CD4-positive, alpha-beta memory T cell (primary cell): ENCODE measurements at places on chromosomes 6 and 20. TPM values are rescaled to one million over a fixed set of nuclear protein-coding genes. Genes with fewer than 3 reads are reported as not detected.

- no peak overlapping the region for H3K27ac ChIP-seq
- no peaks in the 10 kb centered on the region for H3K4me1 ChIP-seq
- no peak for DNase-seq
- no peak overlapping the region for H3K4me3 ChIP-seq
- no peaks in the 10 kb centered on the region for H3K27me3 ChIP-seq
Measured at GRCh38 chr6:30857549-30857948, 26.8 kb upstream of the DDR1 start.

DNA sequence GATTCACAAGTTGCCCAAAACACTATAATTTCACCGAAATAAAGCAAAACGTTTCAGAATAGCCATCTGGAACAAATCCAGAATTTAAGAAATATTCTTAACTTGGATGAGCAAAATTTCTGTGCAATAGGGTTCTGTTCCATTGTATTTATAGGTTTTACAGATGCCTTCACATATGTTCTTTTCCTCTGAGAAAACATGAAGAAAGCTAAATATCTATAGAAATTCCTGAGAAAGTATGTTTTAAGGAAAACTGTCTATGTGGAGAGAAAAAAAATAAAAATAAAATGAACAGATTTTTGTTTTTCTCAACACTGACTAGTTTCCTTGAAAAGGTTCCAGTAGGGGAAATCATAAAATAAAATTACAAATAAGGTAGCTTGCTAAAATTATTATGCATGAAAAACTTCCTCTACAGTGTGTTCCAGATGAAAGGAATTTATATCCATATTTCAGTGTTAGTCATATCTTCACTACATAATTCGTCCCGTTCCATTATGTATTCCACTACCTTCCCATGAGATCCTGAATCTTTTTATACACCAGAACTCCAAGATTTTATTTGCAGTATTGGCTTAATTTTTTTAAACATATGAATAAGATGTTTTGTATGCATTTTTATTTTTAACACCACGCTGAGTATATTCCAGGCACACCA is 42.4 kb upstream of the TMX4 start:
- H3K27me3 ChIP-seq, result no peaks in the 10 kb centered on the region
- no peaks in the 10 kb centered on the region for H3K36me3 ChIP-seq
- H3K4me1 ChIP-seq, result no peaks in the 10 kb centered on the region

- H3K27me3 ChIP-seq, result no peaks in the 10 kb centered on the region
- no peak overlapping the region for H3K4me3 ChIP-seq
- DNase-seq, result no peak
- H3K4me1 ChIP-seq, result peaks cover 85% of the 10 kb centered on the region
- H3K27ac ChIP-seq, result peak overlapping the region; percentile 11
- no peaks in the 10 kb centered on the region for H3K36me3 ChIP-seq
Measured at GRCh38 chr6:35665573-35665972, 23.1 kb downstream of the FKBP5 start.

- H3K27me3 ChIP-seq, result no peaks in the 10 kb centered on the region
- H3K4me1 ChIP-seq, result peaks cover 12% of the 10 kb centered on the region
- no peaks in the 10 kb centered on the region for H3K36me3 ChIP-seq
- DNase-seq, result no peak
- no peak overlapping the region for H3K27ac ChIP-seq
Measured at GRCh38 chr6:25417046-25417605, 138.0 kb downstream of the CARMIL1 start.

The MKKS gene
- 34.3 TPM for polyA plus RNA-seq
